ENCODE measurements at places on chromosomes 1 and 21.

- no peak for DNase-seq
Observed at GRCh38 chr1:233304489-233305102, 9.1 kb upstream of the PCNX2 start.

- DNase-seq = no peak
Observed at GRCh38 chr1:87074001-87074795, 159.8 kb downstream of the HS2ST1 start.

GRCh38 chr1:150895618-150896017 is 8.7 kb downstream of the CTXND2 start:
- no peak for DNase-seq

GRCh38 chr21:36237441-36237840 is 80.8 kb downstream of the DOP1B start:
- DNase-seq = no peak

DNA sequence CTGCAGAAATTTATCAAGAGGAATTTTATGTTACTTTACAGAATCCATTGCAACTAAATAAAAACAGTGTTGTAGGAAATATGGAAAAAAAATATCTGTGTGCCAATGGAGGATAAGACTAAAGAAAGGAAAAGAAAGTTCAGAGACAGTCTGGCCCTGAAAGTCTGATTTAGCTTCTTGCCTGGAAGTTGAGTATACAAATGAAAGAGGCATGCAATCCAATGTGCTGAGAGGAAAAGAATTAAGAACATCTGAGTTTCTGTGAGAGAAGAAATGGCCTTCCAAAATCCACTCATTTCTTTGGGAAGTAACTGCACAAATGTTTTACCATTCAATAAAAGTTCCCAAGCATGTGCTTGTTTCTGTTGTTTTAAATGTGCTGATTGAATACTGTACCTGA is 65.1 kb downstream of the LHX9 start:
- DNase-seq = no peak

DNA sequence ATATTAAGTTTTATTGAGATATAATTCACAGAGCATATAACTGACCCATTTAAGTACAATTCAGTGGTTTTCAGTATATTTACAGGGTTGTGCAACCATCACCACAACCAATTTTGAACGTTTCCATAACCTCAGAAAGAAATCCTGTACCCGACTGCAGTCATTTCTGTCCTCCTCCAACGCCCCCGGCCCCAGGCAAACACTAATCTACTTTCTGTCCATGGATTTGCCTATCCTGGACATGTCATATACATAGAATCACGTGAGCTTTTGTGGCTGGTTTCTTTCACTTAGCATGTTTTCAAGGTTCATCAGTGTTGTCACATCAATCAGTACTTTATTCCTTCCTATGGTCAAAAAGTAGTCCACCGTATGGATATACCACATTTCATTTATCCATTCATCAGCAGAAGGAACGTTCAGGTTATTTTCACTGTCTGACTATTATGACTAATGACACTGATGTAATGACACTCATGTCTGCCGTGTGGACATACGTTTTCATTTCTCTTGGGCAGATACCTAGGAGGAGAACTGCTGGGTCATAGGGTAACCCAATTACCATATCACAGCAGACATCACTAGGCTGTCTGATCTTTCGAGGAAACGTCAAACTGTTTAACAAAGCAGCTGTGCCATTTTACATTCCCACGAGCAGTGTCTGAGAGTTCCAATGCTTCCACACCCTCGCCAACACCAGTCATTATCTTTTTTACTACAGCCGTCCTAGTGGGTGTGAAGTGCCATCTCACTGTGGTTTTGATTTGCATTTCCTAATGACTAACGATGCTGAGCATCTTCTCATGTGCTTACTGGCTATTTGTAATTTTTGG is 30.8 kb downstream of the MRPL37 start:
- DNase-seq = no peak

- no peak for DNase-seq
Observed at GRCh38 chr1:243345205-243345604, 89.4 kb downstream of the SDCCAG8 start.

- no peak for DNase-seq
Observed at GRCh38 chr1:231931846-231932454, 305.4 kb downstream of the DISC1 start.

DNA sequence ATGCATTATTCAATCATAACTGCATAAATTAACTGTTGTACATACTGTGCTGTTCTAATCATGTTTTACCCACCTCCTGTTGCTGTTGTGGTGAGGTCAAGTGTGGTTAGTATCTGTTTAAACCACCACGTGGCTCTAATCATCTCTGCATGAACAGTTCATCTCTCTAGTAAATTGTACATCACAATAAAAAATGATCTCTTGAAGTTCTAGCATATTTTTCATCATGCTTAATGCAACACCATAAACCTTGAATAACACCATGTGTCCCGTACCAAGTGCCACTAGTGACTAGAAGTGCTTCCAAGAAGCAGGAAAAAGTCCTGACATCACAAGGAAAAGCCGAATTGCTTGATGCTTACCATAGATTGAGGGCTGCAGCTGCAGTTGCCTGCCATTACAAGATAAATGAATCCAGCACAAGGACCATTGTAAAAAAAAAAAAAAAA is 51.7 kb downstream of the SNRPE start:
- DNase-seq = no peak

- DNase-seq = no peak
Observed at GRCh38 chr1:3831689-3832088, 25.3 kb downstream of the CEP104 start.

- DNase-seq = no peak
Observed at GRCh38 chr1:59819566-59820438, 5.1 kb downstream of the HOOK1 start.

DNA sequence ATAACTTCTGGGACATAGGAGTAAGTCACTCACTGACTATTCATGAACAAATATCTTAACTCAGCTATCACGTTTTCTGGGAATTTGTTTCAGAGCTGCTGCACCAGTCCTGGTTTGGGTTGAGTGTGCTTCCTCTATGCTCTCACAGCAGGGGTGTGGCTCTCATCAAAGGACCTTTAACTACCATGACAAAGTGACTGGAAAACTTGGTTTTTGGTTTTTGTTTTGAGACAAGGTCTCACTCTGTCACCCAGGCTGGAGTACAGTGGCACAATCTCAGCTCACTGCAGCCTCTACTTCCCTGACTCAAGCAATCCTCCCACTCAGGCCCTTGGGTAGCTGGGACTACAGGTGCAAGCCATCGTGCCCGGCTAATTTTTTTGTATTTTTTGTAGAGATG is 4.1 kb downstream of the ILDR2 start:
- no peak for DNase-seq

DNA sequence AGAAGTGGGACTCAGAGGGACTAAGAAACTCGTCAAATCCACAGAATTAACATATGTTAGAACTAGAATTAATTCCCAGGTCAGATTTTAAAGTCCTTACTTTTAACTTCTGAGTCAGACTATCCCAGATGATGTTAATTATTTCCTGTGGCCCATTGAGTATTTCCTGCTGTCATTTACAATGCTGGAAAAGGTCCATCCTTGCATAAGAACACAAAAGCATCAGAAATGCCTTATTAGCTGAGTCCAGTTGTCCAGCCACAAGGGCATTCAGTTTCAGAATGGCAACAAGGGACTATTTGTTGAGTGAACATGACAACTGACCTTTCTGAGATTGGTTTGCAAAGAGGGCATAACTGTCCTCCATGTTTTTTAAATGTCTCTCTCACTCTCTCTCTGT is 16.5 kb upstream of the HIVEP3 start:
- no peak for DNase-seq

DNA sequence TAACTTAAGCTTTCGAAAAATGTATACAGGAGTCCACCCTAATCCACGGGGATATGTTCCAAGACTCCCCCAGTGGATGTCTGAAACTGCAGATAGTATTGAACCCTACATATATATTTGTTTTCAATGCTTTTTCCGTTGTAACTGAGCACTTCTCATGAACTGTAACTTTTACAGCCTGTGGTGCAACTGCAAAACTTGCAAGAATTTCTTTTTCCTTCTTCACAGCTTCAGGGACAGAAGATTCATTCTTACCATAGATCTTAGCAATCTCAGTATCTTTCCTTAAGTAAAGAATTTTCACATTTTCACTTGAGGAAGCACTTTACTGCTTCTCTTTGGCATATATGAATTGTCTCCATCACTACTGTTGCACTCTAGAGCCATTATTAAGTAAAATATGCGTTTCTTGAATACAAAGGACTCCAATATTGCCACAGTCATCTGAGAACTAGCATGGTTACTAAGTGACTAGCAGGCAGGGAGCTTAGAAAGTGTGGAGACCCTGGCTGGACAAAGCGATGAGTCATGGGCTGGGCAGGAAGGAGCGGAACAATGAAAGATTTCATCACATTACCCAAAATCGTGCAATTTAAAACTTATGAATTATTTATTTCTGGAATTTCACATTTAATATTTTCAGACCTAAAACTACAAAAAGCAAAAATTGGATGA is 14.1 kb downstream of the DPYD start:
- DNase-seq = no peak
